ENCODE measurements at places on chromosomes 2 and 18.

DNA sequence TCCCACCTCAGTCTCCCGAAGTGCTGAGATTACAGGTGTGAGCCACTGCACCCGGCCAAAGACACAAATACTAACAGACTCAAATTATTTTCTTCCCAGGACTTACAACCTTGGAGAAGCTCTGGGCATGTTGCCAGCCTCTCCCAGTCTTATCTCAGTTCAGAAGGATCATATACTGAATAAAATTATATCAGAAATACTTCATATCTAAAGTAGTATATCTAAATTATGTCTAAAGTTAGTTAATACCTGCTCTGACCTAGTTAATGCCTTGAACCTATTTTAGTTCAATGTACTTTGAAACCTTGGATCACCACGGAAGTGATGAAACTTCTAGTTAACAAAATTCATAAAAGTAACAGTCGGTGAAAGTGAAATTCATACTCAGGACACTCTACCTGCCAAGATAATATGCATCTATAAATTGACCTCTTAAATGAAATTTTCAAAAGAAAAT lies 34.4 kb upstream of the CYBRD1 start:
- no peak overlapping the region for H3K27ac ChIP-seq
- no peak overlapping the region for H3K4me3 ChIP-seq
- DNase-seq, result no peak
- H3K4me1 ChIP-seq, result peaks cover 11% of the 10 kb centered on the region

DNA sequence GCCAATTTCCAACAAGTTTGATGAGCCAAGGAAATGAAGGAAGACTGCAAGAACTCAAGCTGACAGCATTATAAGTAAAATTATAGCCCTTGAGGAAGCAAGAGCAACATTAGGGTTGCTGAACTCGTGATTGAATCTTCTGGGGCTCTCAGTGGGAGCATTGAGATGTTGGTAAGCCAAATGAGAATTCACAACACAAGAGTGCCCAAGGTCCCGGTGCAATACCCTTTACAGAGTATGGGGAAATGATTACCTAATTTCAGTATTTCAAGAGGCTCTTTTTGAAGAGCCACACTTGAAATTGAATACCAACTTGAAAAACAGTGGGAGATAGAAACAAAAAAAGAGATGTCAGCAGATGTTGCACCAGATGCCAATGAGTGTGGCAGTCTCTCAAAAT lies 554.5 kb downstream of the STK39 start:
- no peaks in the 10 kb centered on the region for H3K36me3 ChIP-seq
- H3K4me3 ChIP-seq, result no peak overlapping the region
- no peak overlapping the region for H3K27ac ChIP-seq
- H3K4me1 ChIP-seq, result no peaks in the 10 kb centered on the region
- H3K27me3 ChIP-seq, result no peaks in the 10 kb centered on the region

DNA sequence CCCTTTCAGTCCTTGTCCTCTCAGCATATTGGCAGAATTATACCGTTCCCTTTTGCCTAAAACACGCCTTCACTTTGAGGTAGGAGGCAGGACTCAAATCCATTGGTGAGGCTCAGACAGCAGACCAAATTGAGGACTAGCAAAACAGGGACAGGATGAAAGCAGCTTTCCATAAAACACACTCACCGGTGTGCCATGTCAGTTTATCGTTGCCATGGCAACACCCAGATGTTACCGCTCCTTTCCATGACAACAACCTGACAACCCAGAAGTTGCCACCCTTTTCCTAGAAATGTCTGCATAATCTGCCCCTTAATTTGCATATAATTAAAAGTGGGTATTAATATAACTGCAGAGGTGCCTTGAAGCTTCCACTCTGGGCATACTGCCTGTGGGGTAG lies 730.4 kb downstream of the METTL4 start:
- H3K27me3 ChIP-seq, result peaks cover 2% of the 10 kb centered on the region
- DNase-seq, result no peak
- peaks cover under 1% of the 10 kb centered on the region for H3K36me3 ChIP-seq

- no peaks in the 10 kb centered on the region for H3K27me3 ChIP-seq
- peaks cover 12% of the 10 kb centered on the region for H3K4me1 ChIP-seq
- no peak for DNase-seq
- no peaks in the 10 kb centered on the region for H3K36me3 ChIP-seq
- H3K4me3 ChIP-seq, result no peak overlapping the region
These were observed 91.0 kb upstream of the LCLAT1 start for GRCh38 chr2:30356071-30356470.

DNA sequence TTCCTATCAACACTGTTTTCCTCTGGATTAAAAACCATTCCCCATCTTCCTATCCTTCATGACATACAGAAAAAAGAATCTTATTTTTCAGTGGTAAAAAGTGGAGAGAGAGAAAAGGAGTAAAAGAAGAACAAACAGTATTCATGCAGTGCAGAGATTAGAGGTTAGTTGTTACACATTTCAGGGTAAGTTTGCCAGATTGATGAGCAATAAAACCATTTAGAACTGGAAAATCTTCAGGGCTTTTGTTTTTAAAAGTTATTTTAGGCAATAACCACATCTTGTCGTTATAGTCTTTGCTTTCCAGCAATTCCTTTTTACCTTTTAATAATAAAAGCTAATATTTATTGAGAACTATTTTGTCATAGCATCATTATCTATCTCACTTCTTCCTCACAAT lies 104.5 kb downstream of the GPD2 start:
- H3K4me1 ChIP-seq, result peaks cover 20% of the 10 kb centered on the region
- H3K4me3 ChIP-seq, result no peak overlapping the region
- no peak overlapping the region for H3K27ac ChIP-seq
- H3K36me3 ChIP-seq, result no peaks in the 10 kb centered on the region

DNA sequence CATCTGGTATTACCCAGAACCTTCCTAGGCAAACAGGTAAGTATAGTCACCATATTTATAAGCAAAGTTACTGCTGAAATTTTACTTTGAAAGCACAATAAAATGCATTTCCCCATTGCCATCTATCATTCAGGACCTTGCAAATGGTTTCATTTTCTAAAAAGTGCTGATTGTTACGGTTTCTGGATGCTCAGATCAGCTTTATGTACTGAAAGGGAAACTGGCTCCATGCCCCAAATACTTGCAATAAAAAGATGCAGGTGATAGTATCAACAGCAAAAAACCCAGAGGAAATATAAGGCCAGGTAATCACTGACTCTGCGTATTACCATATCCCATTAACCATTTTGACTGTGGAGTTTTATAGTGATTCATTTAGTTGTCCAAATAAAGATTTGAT lies 1150.7 kb upstream of the CRIM1 start:
- H3K4me3 ChIP-seq, result no peak overlapping the region
- no peaks in the 10 kb centered on the region for H3K4me1 ChIP-seq
- peaks cover 2% of the 10 kb centered on the region for H3K27me3 ChIP-seq
- H3K36me3 ChIP-seq, result no peaks in the 10 kb centered on the region

DNA sequence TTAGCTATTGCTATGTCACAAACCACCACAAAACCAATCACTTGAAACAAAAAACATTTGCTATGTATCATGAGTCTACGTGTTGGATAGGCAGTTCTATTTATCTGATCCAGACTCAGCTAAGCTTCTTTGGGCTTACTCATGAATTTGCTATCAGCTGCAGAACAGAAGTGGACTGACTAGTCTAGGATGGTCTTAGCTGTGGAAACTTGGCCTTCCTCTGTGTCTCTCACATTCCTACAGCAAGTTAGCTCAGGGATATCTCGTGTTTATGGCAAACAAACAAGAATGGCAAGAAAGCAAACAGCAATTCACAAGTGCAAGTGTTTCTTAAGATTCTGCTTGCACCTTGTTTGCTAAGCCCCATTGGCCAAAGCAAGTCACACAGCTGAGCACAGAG lies 288.0 kb upstream of the TNP1 start:
- no peaks in the 10 kb centered on the region for H3K36me3 ChIP-seq
- no peaks in the 10 kb centered on the region for H3K27me3 ChIP-seq
- no peak for DNase-seq

DNA sequence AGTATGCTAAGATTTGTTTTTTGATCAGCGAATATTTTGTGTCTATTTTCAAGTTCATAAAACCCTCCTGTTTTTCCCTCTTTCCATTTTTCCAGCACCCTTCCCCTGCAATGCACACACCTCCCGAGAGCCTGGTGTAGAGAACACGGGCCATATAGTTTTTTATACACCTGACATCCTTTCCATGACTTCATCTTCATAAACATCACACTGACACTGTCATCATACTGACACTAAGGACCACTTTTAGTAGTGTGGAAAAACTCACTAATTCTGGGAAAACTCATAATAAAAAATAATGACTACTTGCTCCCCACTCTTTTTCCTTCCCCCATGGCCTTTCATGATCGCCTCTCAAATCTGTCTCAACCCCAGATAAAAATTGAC lies 70.2 kb downstream of the EPHA4 start:
- peaks cover 29% of the 10 kb centered on the region for H3K4me1 ChIP-seq
- H3K36me3 ChIP-seq, result peaks cover 3% of the 10 kb centered on the region
- H3K4me3 ChIP-seq, result no peak overlapping the region
- H3K27me3 ChIP-seq, result peaks cover 1% of the 10 kb centered on the region

- H3K27ac ChIP-seq, result no peak overlapping the region
- no peaks in the 10 kb centered on the region for H3K36me3 ChIP-seq
- H3K4me3 ChIP-seq, result no peak overlapping the region
- DNase-seq, result no peak
These were observed 30.8 kb downstream of the TBC1D8 start for GRCh38 chr2:101120124-101120996.

GRCh38 chr18:79197531-79197930 lies 128.3 kb downstream of the ATP9B start:
- H3K27ac ChIP-seq, result no peak overlapping the region
- H3K4me3 ChIP-seq, result no peak overlapping the region
- H3K27me3 ChIP-seq, result no peaks in the 10 kb centered on the region
- DNase-seq, result no peak

GRCh38 chr2:179850188-179850587 lies 11.2 kb downstream of the ZNF385B start:
- peaks cover 1% of the 10 kb centered on the region for H3K4me1 ChIP-seq
- H3K4me3 ChIP-seq, result no peak overlapping the region
- H3K27me3 ChIP-seq, result peaks cover 26% of the 10 kb centered on the region
- DNase-seq, result no peak
- H3K36me3 ChIP-seq, result no peaks in the 10 kb centered on the region

DNA sequence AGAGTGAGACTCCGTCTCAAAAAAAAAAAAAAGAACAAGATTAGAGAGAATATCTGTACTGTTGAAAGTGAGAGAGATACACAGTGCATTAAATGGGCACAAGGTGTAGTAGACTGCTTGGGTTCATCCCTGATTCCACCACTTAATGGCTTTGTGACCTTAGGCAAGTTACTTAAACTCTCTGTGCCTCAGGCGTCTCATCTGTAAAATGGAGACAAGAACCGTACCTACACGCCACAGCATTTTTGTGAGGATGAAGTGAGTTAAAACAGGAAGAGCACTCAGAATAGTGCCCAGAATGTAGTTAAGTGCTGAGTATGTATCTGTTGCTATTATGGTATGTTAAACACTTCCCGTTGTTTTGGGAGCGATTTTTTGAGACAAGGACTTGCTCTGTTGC lies 64.3 kb downstream of the MTHFD2 start:
- H3K27ac ChIP-seq, result no peak overlapping the region
- DNase-seq, result no peak
- no peak overlapping the region for H3K4me3 ChIP-seq
- peaks cover 14% of the 10 kb centered on the region for H3K4me1 ChIP-seq

GRCh38 chr2:238061315-238062202 lies 758 bp downstream of the SCLY start:
- no peak for DNase-seq
- H3K27me3 ChIP-seq, result peaks cover 8% of the 10 kb centered on the region
- peaks cover 17% of the 10 kb centered on the region for H3K4me1 ChIP-seq
- H3K4me3 ChIP-seq, result peak overlapping the region; percentile 77
- H3K27ac ChIP-seq, result peak overlapping the region; percentile 88
- H3K36me3 ChIP-seq, result peaks cover 10% of the 10 kb centered on the region

DNA sequence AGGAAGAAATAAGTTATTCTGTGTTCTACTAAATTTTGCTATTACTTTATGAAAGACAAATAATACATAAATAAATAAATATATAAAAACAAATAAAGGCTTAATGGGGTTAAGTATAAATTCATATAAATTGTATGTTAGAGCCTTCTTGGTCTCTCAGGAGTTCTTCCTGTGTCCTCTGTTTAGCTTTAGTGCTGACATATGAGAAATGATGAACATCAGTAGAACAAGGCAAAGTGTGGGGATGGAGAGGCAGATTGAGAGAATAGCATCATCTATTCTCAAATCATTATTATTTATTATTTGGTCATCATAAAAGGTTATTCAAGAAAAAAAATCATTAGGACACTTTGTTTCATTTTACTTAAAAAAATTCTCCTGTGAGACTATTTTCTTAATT lies 468.1 kb upstream of the CHST9 start:
- no peak for DNase-seq
- no peak overlapping the region for H3K27ac ChIP-seq
- no peaks in the 10 kb centered on the region for H3K27me3 ChIP-seq

DNA sequence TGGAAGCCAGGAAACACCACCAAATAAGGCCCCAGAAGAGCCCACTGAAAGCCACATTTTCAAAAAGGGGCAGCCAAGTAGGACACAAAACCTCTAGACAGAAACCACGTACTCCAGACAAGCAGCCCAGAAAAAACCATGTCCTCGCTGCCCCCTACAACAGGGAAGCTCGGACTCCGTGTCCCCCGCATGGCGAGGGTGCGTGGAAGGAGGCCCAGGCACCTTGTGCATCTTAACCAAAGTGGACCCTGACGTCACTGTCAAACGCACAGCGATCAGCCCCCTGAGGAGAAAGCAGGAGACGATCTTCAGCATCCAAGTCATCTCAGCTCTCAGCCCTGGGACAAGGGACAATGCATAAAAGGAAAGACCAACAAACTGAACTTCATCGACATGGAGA lies 168.4 kb downstream of the EIPR1 start:
- no peaks in the 10 kb centered on the region for H3K4me1 ChIP-seq
- H3K4me3 ChIP-seq, result no peak overlapping the region
- no peak for DNase-seq
- no peaks in the 10 kb centered on the region for H3K27me3 ChIP-seq
- no peak overlapping the region for H3K27ac ChIP-seq

DNA sequence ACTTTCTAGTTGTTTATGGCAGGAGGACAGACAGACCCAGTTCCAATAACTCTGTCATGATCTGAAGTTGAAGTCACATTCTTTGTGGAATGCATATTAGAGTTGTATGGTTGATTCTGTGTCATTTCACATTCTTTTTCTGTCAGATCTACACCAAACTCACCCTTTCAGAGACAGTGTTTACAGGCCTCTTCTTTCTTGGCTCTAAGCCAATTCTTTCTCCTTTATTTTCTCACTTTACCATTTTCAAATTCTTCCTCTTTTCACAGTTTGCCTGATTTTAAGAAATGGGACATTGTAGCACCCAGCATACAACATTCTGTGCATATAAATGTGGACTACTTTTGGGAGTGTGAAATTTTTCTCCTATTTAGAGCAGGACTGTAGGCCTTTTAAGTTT lies 103.7 kb downstream of the CCDC85A start:
- peaks cover 5% of the 10 kb centered on the region for H3K36me3 ChIP-seq
- H3K27ac ChIP-seq, result peak overlapping the region; percentile 51
- peaks cover 12% of the 10 kb centered on the region for H3K4me1 ChIP-seq
- H3K4me3 ChIP-seq, result no peak overlapping the region
- no peaks in the 10 kb centered on the region for H3K27me3 ChIP-seq
- no peak for DNase-seq

DNA sequence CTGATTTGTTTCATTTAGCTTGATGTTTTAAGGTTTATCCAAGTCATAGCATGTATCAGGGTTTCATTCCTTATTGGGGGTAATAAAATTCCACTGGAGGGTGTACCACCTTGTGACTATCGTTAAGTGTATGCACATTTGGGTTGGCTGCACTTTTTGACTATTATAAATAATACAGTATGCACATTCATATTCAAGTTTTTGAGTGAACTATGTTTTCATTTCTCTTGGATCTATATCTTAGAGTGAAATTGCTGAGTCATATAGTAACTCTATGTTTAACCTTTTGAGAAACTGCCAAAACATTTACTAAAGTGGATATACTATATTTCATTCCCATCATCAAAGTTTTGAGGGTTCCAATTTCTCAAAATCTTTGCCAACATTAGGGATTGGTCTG lies 952.7 kb downstream of the TDRD15 start:
- H3K4me3 ChIP-seq, result no peak overlapping the region
- no peaks in the 10 kb centered on the region for H3K36me3 ChIP-seq
- H3K27me3 ChIP-seq, result no peaks in the 10 kb centered on the region
